ENCODE measurements at places on chromosomes 1 and 21.

DNA sequence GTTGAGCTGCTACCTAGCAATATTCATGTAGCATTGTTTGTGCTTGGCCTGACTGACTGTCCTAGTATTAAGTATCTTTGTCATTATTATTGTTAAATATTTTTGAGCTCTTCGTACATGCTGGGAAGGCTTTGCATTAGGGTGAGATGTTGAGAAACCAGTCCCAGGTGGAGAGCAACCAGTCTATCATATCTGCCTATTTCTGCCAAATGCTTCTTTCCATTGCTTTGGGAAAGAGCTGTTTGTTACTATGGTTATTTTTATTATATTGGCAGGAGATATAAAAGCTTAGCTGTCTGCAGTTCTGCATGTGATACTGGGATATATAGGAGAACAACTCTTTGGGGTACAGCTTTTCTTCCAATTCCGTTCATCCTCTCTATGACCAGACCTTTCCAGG lies 85.1 kb downstream of the CLDN17 start:
- no peak for DNase-seq

DNA sequence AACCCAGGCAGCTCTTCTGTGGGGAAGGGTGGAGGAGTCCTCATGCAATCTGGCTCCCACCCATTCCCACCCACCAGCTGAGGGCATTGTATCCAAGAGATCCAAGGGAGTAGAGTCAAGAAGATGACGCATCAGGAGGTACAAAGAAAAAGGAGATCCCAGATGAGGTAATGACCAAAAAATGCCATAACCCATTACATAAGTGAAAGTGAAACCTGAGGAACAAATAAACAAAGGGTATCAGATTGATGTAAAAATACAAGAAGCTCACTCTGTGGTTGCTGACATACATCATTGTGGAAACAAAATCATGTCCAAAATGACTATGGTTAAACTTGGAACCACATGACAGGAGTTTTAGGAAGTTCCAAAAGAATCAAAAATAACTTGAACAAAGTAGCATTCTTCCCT lies 42.5 kb downstream of the CCN1 start:
- DNase-seq = peak; percentile 11

DNA sequence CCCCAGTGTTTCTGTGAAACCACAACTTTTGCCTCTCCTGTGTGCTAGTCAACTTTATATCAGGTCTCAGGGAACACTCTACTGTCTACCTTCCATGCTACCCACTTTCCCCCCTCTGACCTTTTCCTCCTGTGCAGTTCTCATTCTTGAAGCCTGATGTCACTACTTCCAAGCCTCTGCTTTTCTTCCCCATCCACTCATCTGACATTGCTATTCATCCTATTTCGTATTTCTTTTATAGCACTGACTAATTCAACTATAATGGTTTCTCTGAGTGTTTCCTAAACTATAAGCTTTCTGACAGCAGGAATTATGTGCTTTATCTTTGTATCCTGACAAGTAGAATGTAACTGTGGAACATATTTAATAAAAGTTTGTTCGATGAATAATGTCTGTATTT lies 18.2 kb upstream of the DPH5 start:
- DNase-seq = no peak

GRCh38 chr1:1929639-1930545 lies 10.8 kb upstream of the TMEM52 start:
- DNase-seq = no peak

DNA sequence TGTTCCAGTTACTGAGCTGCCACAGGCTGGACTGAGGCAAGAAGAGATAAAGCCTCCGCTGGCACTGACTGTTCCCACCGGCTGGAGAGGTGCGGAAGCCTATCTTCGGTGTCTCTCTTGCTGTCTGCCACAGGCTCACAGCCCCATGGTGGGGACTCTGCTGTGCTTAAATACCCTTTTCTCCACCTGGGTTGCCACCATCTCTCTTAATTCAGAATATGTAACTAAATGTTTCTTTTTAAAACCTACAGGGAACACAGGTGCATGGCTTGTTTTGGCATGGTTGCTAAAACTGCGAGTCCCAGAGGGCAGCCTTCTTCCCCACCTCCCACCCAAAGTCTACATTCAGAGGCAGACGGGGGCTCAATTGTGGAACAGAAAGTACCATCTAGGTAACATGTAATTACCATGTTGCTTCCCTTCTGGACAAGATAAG lies 8.1 kb upstream of the LBR start:
- no peak for DNase-seq

- peak; percentile 52 for DNase-seq
Measured at GRCh38 chr1:109089242-109090015, 1.1 kb upstream of the TMEM167B start.

DNA sequence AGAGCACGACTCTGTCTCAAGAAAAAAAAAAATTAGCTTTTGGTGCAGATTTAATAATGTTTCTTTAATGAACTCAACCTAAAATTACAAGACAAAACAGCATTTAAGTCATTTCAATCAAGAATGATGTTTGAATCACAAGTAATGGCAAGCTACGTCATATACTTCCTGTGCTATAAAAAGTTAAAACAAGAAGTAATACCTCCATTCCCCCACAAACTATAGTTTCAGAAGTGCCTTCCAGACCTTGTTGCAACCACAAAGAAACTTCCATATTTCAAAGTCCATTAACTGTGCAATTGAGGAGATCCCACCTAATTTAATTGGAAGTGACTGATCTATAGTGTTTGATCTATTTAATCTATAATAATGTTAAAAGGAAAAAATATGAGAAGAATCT lies 15.1 kb downstream of the NRDC start:
- DNase-seq = peak; percentile 62

DNA sequence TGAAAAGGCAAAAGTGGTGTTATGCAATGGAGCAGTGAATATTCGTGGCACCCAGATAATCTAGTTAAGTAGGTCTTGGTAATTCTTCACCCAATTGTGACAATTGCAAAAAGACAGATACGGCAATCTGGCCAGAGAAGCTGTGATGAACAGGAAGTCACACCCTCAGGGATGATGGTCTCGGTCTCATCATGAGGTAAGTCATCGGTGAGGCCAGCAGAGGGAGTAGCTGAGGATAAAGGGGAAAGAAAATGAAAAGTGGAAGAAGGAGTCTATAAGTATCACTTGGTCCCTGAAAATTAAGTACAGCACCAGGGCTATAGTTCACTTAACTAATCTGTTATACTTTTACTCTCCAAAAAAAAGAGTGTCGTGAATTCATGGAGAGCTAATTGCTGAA lies 258.8 kb upstream of the NCAM2 start:
- DNase-seq = no peak

- no peak for DNase-seq
Measured at GRCh38 chr1:218164930-218165700, 120.0 kb upstream of the RRP15 start.

DNA sequence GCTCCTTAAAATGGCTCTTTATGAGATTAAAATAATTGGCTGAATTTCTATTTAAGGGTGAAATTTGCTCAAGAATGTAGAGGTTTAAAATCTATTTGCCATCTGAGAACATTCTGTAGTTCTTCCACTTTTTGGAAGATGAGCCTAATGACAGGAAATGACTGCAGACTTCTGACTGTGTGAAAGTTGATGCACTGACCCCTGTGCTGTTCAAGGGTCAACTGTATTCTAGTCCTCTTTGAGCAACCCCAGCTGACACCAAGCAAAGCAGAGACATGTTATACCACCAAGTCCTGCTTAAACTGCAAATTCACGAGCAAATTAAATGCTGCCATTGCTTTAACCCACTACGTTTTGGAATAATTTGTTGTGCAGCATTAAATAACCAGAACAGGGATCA lies 26.6 kb downstream of the DDAH1 start:
- DNase-seq = no peak

DNA sequence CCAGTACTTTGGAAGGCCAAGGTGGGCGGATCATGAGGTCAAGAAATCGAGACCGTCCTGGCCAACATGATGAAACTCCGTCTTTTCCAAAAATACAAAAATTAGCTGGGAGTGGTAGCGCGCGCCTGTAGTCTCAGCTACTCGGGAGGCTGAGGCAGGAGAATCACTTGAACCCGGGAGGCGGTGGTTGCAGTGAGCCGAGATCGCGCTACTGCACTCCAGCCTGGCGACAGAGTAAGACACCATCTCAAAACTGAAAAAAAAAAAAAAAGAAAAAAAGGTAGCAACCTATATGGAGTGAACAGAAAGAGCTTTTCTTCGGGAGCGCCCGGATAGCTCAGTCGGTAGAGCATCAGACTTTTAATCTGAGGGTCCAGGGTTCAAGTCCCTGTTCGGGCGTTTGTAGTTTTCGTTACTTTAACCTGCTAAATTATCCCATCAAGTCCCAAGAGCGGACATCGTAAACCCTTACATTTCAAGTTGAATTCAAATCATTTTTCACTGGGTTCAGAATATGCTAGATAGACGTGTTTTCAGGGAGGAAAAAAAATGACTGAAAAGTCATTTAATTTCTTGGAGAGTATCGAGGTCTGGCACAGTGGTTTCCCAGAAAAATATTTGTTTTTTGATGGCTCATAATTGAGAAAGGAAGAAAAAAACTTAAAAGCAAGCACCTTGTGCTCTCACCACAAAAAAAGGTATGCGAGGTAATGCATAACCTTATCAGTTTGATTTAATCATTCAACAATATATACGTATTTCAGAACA lies 9.8 kb upstream of the MDM4 start:
- peak; percentile 90 for DNase-seq

- no peak for DNase-seq
Measured at GRCh38 chr21:45988366-45989347, 7.1 kb downstream of the COL6A1 start.

GRCh38 chr1:197961933-197962332 lies 44.8 kb downstream of the LHX9 start:
- no peak for DNase-seq

- DNase-seq = no peak
Measured at GRCh38 chr21:16279731-16280581, 550.2 kb downstream of the USP25 start.

DNA sequence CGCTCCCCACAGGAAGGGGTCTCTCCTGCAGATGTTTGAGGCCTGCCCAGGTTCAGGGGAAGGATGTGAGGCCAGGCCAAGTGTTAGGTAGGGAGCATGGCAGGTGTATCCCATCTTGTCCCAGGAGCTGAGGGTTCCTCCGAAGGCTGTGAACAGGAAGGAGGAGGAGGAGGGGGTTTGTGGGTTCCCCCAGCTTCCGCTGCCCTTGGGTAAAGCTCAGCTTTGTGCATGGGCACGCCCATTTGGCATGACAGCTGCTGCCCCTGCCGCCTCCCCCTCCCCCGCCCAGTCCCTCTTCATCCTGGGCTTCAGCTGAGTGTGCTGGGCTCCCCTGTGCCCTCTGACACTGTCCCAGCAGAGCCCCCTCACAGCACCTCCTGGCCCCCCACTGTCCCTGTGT lies 25.5 kb downstream of the TNFRSF8 start:
- DNase-seq = no peak

GRCh38 chr1:14611792-14612191 lies 13.3 kb downstream of the KAZN start:
- DNase-seq = no peak

DNA sequence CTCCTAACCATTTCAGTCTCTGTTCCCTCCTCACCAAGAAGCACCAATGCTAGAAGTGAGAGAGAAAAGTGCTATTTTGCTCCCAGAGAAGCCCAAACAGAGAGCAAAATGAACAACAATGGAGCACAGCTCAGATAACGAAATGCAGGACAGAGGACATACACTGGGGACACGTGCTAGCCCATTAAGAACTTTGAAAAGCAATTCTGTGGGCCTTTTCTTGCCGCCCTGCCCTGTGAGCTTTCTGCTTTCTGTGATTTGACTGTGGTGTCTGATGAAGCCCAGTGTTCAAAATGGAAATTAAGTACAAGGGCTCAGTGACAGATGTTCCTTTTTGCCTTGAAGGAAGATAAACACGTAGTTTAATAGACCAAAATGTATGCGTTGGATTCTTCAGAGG lies 130.8 kb downstream of the S1PR1 start:
- no peak for DNase-seq

DNA sequence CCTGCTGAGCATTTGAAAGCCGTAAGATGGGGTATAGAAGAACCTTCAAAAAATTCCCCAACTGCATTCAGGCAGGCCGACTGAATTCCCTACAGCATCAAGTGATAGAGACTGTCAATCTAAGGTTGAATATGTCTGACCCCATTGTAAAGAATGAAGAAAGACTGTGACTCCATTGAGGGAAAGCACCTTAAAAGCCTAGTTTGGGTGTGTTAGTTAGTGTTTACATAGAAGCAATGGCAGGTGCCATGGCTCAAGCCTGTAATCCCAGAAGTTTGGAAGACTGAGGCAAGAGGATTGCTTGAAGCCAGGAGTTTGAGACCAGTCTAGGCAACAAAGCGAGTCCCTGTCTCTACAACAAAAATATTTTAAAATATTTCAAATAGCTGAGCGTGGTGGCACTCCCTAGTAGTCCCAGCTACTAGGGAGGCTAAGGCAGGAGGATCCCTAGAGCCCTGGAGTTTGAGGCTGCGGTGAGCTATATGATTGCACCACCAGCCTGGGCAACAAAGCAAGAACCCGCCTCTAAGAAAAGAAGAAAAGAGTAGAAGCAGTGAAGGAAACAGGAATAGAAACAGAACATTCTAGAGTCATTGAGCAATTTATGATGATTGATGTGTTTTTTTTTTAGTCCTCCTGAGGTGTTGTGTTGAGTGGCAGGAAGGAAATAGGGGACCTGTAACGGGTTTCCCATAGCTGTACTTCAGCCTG lies 15.4 kb downstream of the POLR3GL start:
- peak; percentile 80 for DNase-seq

DNA sequence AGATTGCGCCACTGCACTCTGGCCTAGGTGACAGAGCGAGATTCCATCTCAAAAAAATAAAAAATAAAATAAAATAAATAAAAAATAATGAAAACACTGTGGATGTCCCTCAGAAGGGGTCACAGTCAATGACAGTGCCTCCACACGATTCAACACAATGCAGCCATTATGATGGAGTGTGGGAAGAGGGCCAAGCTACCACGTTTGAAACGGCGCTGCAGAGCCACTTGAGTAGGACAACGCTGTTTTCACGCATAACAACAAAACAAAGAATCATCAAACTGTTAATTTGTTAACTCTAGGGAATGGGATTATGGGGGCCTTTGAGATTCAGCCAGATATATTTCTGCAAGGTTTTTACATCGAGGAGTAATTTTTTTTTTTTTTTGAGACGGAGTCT lies 36.5 kb downstream of the NKAIN1 start:
- no peak for DNase-seq

GRCh38 chr1:151458802-151459330 lies 428 bp downstream of the POGZ start:
- peak; percentile 69 for DNase-seq

- DNase-seq = no peak
Measured at GRCh38 chr1:33709783-33710718, 153.8 kb upstream of the HMGB4 start.

DNA sequence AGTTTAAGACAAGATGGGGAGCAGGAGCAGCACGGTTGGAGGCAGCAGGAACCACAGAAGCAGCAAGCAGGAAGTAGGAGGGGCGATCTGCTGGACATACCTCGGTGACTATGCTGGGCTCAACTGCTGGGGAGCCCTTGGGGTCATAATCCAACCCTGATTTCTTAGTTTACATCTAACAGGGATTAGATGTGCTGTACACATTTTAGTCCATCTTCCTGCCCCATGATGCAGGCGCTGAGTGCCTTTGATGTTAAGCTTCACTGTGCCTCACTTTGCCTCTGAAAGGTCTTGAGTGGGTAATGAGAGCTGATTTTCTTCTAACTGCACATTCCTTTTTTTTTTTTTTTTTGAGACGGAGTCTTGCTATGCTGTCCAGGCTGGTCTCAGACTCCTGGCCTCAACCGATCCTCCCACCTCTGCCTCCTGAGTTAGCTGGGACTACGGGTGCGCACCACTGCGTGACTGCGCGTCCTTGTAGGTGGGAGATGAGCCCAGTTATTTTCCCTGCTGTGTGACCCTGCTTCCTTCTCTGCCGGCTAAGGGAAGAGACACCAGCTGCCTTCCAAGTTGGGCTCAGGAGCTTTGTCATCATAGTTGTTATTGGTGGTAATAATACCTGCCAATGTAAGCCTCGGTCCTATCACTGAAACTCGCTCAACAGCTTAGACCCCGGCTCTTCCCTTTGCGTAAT lies 1.1 kb upstream of the RCAN3 start:
- peak; percentile 50 for DNase-seq
